ENCODE measurements at places on chromosomes 2 and 18. TPM values are rescaled to one million over a fixed set of nuclear protein-coding genes. Genes with fewer than 3 reads are reported as not detected.

DNA sequence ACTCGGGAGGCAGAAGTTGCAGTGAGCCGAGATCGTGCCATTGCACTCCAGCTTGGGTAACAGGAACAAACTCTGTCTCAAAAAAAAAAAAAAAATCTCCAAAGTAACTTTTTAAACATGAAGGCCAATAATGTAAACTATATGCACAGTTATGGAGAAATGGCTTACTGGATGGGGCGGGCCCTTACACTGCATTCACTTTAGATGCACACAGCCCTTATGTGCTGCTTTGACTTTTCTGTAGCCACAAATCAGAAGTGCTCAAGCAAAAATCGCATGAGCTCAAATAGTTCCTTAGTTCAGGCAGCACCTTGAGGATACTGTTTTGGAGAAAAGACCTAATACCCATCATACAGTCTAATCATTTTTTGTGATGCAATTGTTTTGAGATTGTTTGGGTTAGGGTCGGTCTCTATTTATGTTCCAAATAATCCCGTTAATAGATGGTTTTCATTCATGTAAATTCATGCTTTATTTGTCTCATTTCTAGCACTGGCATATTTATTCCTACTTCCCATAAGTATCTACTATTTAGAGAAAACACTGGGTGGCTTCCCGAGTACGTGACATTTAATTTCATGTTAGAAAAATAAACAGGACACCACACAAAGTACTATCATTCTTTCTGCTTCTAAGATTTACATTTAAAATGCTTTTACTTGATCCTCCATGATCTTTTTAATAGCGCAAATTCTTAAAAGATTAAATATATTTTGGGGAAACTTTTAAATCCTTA, 34.7 kb downstream of the RBMS1 start:
- DNase-seq, result no peak

DNA sequence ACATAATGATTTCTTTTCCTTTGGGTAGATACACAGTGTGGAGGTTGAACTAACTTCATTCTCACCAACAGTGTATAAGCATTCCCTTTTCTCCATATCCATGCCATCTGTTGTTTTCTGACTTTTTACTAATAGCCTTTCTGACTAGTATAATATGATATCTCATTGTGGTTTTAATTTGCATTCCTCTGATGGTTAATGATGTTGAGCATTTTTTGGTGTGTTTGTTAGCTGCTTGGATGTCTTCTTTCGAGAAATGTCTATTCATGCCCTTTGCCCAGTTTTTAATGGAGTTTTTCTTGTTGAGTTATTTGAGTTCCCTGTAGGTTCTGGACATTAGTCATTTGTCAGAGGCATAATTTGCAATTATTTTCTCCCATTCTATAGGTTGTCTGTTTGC, 59.8 kb downstream of the MARCHF4 start:
- DNase-seq, result no peak

C2orf80 gene
- not detected for total RNA-seq

DNA sequence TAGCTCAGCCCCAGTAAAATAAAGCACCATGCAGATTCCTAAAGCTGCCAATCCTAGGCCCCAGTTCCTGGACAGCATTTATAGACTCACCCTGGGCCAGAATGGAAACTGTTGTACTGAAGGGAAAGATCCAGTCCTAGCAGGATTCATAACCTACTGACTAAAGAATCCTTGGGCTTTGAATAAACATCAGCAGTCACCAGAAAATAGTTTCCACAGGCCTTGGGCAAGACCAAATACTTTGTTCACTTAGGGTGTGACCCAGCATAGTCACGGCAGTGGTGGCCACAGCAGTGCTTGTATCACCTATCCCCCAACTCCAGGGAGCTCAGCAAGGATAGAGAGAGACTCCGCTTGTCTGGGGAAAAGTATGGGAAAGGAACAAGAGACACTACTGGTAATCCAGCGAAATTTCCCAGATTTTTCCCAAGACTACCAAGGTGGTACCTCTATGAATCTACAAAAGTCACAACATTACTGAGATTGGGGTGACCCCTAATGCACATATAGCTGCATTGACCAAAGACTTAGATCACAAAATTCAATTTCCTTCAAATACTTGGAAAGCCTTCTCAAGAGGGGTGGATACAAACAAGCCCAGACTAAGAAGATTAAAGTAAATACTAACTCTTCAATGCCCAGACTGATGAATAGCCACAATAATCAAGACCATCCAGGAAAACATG, 748.1 kb upstream of the LRATD1 start:
- no peak for DNase-seq

DNA sequence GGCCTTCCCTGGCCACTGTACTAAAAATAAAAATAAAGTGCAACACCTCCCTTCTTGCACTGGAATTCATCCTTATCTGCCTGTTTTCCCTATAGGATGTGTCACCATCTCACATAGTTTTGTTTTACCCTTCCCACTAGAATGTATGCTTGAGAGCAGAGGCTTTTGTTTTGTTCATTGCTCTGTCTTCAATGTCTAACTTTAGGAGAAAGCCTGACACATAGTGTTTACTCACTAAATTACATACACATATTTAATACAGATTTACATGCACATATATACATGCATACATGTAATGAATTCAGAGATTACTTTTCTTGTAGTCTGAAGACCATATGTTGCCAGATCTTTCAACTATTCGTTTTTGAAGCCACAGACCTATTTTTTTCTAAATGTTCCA, 23.0 kb downstream of the CD302 start:
- DNase-seq, result no peak

GRCh38 chr18:76467371-76468190, 27.5 kb downstream of the ZNF516 start:
- no peak for DNase-seq

DNA sequence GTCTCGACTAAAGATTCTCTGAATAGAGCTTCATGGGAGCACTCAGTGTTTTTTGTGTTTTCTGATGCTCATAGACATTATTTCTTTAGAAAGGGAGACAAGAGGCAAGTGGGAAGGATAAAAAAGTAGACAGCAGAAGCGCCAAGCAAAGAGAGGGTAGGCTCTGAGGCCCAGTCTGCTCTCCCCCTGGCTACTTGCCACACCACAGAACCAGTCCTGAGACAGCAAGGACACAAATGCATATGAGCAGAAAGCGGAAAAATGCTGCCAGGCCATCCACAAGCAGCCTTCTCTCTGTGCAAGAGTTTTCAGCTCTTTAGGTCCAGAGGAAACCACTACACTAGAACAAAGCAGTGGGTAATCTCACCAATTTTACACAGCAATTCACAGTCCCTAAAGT, 285.4 kb downstream of the ZNF521 start:
- DNase-seq, result no peak

PSMA8 gene
- 0.42 TPM for total RNA-seq

CFC1B gene
- total RNA-seq, result not detected

GRCh38 chr2:112866128-112866835, 29.7 kb upstream of the IL1B start:
- no peak for DNase-seq

- DNase-seq, result no peak
These were observed 243.9 kb downstream of the AFF3 start for GRCh38 chr2:99898336-99899048.

DUSP19 gene
- 1.6 TPM for total RNA-seq

GRCh38 chr2:233486778-233487552, 79.6 kb downstream of the USP40 start:
- no peak for DNase-seq

- no peak for DNase-seq
These were observed 4.2 kb upstream of the SAP130 start for GRCh38 chr2:128032092-128032491.

- no peak for DNase-seq
These were observed 41.5 kb downstream of the TSHZ1 start for GRCh38 chr18:75252136-75252535.

- DNase-seq, result no peak
These were observed 109.5 kb downstream of the GRB14 start for GRCh38 chr2:164511738-164512137.

DNA sequence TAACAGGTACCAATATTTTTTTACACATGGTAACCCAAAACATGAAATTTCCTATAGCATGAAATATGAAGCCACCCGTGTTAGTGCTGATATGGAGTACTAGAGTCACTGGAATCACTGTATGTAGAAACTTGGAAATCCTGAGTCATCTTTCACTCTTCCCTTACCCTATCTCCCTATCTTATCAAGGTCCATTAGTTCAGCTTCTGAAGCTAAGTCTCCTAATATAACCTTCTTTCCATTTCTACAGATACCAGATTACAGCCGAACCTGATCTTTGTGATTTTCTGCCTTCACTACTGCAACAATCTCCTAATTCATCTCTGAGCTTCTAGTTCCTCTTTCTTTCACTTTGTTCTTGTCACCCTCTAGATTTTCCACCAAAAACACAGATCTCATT, 59.0 kb downstream of the SEPTIN10 start:
- DNase-seq, result no peak

GRCh38 chr2:217340176-217340575, 480.3 kb upstream of the TNP1 start:
- DNase-seq, result no peak

Measured in T-helper 17 cell (primary cell).